Endodermal cell (in vitro differentiated cells): ENCODE measurements at places on chromosomes 1 and 21. TPM values are rescaled to one million over a fixed set of nuclear protein-coding genes. Genes with fewer than 3 reads are reported as not detected.

Gene S100A7
- not detected in 3 replicates for total RNA-seq

Gene GPATCH3
- total RNA-seq: 11.3 to 23.4 TPM (median 23.2 TPM) in 3 replicates

GRCh38 chr1:239237912-239238311, 148.5 kb upstream of the CHRM3 start:
- no peak overlapping the region for H3K27ac ChIP-seq
- H3K36me3 ChIP-seq: no peaks in the 10 kb centered on the region
- H3K4me1 ChIP-seq: no peaks in the 10 kb centered on the region
- no peak overlapping the region for H3K4me3 ChIP-seq
- no peaks in the 10 kb centered on the region for H3K27me3 ChIP-seq
- peak; percentile 67 for DNase-seq

GRCh38 chr21:39066829-39067780, 116.1 kb downstream of the PSMG1 start:
- no peak overlapping the region for H3K27ac ChIP-seq
- no peaks in the 10 kb centered on the region for H3K36me3 ChIP-seq
- DNase-seq: peak; percentile 32

DNA sequence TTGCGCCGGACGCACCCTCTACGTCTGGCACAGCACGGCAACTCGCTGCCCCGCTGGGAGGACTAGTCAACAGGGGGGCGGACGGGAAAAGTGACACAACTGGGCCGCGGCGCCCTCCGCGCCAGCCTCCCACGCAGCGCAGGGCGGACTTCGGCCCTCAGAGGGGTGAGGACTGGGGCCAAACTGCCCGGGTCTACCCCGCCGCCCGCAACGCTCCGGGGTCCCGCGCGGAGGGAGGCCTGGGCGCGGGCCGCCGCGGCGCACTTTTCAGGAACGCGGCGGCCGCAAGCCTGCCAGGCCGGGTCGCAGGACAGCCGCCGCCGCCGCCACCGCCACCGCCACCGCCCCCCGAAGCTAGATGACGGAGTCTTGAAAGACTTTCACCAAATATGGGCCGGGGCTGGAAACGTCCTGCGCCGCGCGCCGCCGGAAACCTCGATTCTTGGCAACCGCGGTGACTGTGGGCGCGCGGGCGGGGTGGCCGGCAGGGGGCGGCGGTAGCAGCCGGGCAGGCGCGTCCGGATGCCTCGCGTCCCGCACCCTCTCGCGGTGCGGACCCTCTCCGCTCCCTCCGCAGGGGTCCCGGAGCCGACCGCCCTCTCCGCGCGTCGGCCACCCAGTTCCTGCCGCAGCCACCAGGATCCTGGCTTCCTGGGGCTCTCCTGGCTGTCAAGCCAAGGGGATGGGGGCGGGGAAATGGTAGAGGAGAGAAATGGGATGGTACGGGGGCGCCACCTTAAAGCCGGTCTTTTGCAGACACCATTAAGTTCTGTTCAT, 3.7 kb upstream of the CCN1 start:
- peak overlapping the region; percentile 40 for H3K27ac ChIP-seq
- H3K4me3 ChIP-seq: peak overlapping the region; percentile 89
- no peaks in the 10 kb centered on the region for H3K4me1 ChIP-seq
- H3K36me3 ChIP-seq: peaks cover 6% of the 10 kb centered on the region
- H3K27me3 ChIP-seq: peaks cover 18% of the 10 kb centered on the region
